Activated CD4-positive, alpha-beta T cell treated with anti-CD3 and anti-CD28 coated beads, Interleukin-2, Interleukin-6, amounts not matched to agents 100 ng/mL and 50 ng/mL, durations not matched to agents 16 hours and 8 hours (primary cell): ENCODE measurements at places on chromosomes 7 and 10.

DNA sequence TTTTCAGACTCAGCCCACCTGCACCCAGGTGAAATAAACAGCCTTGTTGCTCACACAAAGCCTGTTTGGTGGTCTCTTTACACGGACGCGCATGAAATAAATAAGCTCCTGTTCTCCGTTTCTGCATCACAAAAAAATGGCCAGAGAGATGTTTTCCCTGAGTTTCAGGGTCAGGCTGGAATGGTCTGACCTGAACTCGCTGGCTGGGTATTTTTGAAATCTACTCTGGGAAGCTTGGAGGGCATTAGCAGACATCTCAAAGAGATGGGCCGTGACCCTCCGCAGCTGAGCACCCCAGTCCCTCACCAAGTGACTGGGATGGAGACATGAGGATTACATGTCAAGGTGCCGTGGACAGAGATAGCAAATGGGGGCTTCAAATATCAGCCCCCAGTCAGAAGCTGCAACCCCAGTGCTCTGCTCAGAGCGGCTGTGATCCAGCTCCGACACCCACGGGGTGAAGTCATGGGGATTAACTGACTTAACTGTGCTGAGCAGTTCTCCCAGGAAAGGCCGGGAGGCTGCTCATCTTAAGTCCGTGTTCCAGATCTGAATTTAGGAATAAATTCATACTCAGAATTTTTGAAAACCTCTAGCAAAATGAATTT is 22.3 kb downstream of the CALML5 start:
- no peak for DNase-seq

GRCh38 chr7:40520986-40521738 is 386.4 kb downstream of the SUGCT start:
- no peak for DNase-seq

- DNase-seq = no peak
These were observed 702 bp downstream of the TMEM130 start for GRCh38 chr7:98869027-98869596.

DNA sequence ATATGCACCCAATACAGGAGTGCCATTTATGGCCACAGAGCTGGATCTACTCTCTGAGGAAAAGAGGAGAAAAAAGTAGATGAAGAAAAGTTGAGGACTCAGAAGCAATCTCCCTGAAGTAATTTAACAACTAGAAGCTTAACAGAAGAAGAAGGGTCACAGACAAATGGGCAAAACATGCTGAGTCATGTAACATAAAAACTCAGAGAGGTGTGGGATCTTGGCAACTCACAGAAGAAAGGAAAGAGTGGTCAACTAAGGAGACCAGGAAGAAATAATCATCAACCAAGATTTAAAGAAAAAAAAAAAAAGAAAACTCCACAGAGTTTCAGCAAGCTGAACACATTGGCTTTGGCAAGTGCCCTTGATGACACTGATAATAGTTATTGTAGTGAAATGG is 51.8 kb upstream of the BET1 start:
- no peak for DNase-seq

GRCh38 chr10:45006276-45007030 is 5.7 kb downstream of the ZNF22 start:
- no peak for DNase-seq

GRCh38 chr10:125153703-125154490 is 6.5 kb downstream of the CTBP2 start:
- DNase-seq = no peak

DNA sequence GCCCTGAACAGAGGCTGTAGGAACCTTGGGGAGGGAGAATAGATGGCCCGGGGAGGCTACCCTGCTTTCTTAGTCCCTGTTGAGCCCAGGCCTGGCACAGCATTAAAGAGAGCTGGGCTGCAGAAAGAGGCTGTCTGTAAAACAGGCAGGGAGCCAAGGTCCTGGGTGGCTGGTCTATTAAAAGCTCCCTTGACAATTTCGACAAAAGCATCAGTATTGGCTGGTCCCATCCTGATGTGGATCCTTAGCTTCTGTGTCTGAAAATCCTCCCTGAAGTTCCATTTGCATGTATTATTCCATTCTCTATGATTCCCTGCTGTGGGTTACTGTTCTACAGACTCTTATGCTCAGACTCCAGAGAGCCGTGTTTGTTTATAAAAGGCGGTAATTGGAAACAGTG is 158.5 kb downstream of the GALNT17 start:
- DNase-seq = no peak

GRCh38 chr10:104449391-104449790 is 95.8 kb downstream of the CFAP58 start:
- DNase-seq = no peak

- DNase-seq = no peak
These were observed 63.2 kb downstream of the CCDC3 start for GRCh38 chr10:12938271-12938670.

GRCh38 chr10:59354434-59354833 is 7.9 kb downstream of the FAM13C start:
- no peak for DNase-seq

GRCh38 chr7:137390076-137390475 is 46.5 kb upstream of the PTN start:
- DNase-seq = no peak

- no peak for DNase-seq
These were observed 626.9 kb downstream of the ZWINT start for GRCh38 chr10:55734112-55734511.

- DNase-seq = peak; percentile 79
These were observed 188.3 kb downstream of the DGKB start for GRCh38 chr7:14714161-14714728.

DNA sequence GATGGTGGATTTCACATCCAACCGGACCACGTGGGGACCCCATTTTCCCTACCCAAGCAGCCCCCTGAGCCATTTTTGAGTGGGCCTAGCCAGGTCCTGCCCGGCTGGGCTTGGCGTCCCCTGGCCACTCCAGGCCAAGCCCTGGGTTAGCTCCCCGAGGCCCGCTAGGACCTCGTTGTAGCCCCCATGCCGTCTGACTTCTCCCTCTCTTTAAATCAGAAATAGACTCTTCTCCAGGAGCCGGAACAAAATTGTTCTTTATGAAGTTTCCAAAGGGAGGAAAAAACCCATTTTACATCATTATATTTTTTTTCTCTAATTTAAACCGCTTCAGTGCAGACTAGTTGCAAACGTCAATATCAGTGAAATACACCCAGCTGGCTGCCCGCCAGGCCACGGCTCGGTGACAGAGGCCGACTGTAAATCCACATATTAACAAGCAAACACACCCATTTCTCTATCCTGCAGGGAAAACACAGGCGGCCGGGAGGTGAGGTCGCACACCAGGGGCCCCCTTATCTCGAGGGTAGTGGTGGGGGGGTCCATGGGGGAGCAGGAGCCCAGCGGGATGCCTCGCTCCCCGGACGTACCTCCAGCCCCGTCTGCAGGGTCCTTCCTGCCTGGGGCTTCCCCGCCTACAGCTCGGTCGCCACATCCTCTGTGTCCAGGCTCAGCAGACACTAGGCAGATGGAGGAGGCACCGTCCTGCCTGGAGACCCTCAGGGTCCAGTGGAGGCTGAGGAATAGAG is 72.7 kb downstream of the ELFN1 start:
- DNase-seq = peak; percentile 16

DNA sequence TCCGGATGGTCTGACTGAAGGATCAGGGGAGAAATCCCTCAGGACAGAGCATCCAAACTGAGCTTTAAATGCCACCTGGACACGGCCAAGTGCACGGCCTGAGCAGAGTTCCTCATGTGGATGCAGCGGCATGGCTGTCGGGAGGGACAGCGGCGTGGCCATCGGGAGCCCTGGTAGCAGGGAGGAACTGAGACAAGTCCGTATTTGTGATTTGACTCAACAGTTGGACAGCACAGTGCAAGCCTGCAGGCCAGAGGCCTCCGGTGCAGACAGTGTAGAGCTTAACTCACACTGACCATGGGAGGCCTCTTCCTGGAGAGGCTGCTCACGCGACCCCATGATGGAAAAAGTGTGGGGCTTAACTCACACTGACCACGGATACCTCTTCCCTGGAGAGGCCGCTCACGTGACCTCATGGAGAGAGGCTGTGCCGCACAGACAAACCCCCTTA is 207.4 kb downstream of the DIP2C start:
- no peak for DNase-seq

GRCh38 chr10:5746197-5746596 is 61.6 kb downstream of the TASOR2 start:
- no peak for DNase-seq

GRCh38 chr10:45000138-45000751 is 478 bp upstream of the ZNF22 start:
- no peak for DNase-seq

- DNase-seq = no peak
These were observed 178.4 kb downstream of the EXOC4 start for GRCh38 chr7:133431134-133431724.

DNA sequence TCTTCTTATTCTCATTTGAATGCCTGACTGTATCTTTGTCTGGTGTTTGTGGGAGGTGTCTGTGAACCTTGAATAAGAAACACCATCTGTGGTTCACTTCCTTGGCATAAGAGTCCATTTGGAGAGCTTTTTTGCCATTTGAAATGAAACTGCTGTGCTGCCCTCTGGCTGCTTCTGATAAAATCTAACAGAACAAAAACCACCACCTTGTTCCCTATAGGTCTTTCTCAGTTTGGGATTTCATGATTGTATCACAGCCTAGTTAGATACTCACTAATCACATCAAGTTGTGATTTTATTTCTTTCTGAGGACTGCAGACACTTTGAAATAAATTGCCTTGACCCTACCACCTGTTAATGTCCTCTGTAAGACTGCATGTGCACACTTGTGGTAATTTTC is 102.7 kb upstream of the FAM13C start:
- DNase-seq = no peak

DNA sequence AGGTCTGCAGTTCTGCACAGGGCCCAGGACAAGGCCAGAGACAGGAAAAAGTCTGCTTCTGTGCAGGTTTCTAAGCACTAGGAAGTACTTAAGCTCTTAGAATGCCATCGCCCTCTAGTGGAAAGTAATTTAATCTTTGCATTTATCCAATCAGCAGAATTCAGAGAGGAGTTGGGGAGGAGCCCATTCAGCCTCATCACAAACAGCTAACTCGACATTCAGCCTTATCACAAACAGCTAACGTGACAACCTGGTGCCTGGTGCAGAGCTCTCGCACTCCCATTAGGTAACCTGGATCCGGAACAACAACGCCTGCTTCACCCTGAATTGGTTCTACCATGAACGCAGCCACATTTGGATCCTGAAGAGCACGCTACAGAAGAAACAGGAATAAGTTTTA is 15.2 kb downstream of the OAT start:
- DNase-seq = peak; percentile 72

DNA sequence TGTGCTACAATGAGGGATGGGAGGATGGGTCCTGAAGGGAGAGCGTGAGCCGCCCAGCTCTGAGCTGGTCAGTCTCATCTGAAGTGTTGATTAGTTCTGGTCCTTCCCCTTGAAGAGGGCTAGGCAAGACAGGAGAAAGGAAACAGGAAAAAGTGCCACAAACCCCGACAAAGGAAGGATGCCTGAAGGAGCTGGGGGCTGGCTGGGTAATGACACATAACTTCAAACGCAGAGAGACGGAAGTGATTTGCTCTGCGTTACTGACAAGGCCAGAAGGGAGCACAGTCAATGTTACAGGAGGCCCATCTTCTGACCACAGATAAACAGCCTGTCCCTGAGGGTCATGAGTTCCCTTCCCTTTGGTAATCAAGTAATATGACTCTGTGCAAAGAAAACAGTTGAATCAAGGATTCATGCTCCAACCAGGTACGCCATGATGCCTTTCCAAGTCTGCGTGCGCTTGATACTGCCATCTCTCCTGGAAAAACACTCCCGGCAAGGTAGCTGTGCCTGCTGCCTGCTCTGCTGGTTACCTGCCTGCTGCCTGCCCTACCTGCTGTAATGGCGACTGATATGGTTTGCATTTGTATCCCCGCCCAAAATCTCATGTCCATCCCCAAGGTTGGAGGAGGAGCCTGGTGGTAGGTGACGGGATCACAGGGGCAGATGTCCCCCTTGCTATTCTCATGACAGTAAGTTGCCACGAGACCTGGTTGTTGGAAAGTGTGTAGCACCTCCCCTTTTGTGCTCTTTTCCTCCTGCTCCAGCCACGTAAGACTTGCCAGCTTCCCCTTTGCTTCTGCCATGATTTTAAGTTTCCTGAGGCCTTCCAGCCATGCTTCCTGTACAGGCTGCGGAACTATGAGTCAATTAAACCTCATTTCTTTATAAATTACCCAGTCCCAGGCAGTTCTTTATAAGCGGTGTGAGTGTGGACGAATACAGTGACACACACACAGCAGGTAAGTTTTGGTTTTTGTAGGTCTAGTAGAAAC is 57.9 kb downstream of the GRB10 start:
- DNase-seq = no peak

GRCh38 chr7:140601566-140602174 is 38.9 kb downstream of the DENND2A start:
- DNase-seq = no peak

GRCh38 chr10:17062009-17062408 is 67.6 kb downstream of the CUBN start:
- DNase-seq = no peak

- no peak for DNase-seq
These were observed 214.2 kb downstream of the ZNF248 start for GRCh38 chr10:37643187-37643586.

- no peak for DNase-seq
These were observed 34.1 kb downstream of the SAMD8 start for GRCh38 chr10:75145590-75145989.

GRCh38 chr7:124086843-124087242 is 54.0 kb upstream of the TMEM229A start:
- DNase-seq = no peak

DNA sequence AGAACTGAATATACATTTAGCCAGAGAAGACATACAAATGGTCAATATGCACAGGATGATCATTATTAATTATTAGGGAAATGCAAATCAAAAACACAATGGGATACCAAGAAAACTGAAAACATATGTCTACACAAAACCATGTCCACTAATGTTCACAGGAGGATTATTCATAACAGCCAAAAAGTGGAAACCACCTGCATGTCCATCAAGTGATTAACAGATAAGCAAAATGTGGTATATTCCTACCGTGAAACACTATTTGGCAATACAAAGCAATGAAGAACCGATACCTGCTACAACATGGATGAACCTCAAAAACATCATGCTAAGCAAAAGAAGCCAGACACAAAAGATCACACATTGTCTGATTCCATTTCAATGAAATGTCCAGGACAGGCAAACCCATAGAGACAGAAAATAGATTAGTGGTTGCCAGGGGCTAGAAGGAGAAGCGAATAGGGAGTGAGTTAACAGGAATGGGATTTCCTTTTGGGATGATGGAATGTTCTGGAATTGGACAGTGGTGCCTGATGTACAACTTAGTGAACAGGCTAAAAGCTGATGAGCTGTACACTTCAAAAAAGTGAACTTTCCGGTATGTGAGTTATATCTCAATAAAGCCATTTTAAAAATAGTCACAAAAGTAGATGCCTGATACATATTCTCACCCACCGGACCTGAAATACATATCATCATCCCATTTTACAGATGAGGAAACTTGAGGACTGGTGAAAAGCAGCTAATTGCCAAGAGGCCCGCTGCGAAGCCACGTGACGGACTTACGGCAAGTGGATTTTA is 33.6 kb downstream of the HIPK2 start:
- no peak for DNase-seq

- no peak for DNase-seq
These were observed 64.4 kb upstream of the ARID5B start for GRCh38 chr10:61836888-61837754.
